ENCODE measurements at places on chromosomes 2 and 18.

- peak; percentile 57 for DNase-seq
Measured at GRCh38 chr2:206981739-206982340, 42.5 kb downstream of the CPO start.

DNA sequence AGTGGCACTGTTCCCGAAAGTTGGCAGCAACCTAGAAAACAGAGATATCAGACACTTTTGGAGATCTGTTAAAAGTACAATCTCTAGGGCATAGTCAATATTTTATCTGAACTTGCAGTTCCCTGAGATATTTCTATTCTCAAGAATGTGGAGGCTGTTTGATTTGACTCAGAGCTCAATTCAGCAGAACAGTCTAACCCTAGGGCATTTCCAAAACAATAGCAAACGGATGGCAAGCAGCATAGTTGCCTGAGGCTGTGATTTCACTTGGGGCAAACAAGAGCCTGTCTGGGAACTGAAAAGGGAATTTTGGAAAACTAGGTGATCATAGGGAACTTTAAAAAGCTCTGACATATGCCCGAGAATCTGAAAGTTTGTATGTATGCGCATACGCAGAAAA lies 772.8 kb upstream of the LRRTM1 start:
- DNase-seq: no peak

DNA sequence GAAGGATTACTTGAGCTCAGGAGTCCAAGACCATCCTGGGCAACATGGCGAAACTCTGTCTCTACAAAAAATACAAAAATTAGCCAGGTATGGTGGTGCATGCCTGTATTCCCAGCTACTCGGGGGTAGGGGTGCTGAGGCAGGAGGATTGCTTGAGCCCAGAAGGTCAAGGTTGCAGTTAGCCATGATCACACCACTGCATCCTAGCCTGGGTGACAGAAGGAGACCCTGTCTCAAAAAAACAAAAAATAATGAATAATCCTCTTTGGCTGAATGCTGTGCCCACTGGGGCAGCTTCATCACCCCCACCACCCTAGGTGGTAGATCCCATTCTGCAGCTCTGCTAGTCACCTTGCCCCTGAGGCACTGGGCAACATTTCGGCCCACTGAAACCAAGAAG lies 109.4 kb downstream of the ZFP36L2 start:
- no peak for DNase-seq

GRCh38 chr2:184683911-184684310 lies 85.6 kb downstream of the ZNF804A start:
- no peak for DNase-seq

- peak; percentile 35 for DNase-seq
Measured at GRCh38 chr2:168912901-168913369, 11.8 kb downstream of the G6PC2 start.

GRCh38 chr2:45988879-45989278 lies 308.3 kb upstream of the EPAS1 start:
- DNase-seq: no peak

DNA sequence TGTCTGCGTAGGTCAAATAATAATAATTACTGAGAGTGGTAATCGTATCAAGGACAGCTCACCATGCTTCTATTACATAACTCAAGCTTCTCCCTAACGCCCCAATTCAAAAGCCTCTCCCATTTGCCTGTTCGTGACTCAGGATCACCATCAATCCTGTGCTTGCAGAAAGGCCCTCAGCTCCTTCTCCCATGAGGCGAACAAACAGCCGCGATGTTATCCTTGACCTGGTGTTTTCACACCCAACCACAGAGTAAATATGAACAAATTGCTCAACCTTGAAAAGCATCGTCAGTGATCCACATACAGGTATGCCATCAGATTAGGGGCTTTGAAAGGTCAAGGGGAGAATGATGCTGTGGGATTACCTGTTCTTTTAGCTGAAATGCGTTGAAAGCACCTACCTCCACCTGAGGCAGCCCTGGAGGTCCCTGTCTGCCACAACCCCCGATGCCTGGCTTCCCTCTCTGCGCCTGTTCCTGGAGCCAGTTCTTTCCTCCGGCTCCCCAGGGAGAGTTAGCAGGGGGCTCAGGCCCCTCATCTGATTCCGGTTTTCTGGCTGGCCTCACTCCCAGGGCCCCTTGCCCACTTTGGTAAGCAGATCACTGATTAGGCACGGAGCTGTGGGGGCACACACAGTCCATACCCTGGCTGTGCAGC lies 39.1 kb upstream of the ODC1 start:
- peak; percentile 44 for DNase-seq

GRCh38 chr2:46232860-46233259 lies 64.3 kb upstream of the EPAS1 start:
- DNase-seq: no peak
